ENCODE measurements at places on chromosomes 11 and 22.

- DNase-seq: no peak
These were observed 321.1 kb downstream of the TENM4 start for GRCh38 chr11:79119491-79120284.

- DNase-seq: no peak
These were observed 80.5 kb downstream of the PDHX start for GRCh38 chr11:34996958-34997357.

DNA sequence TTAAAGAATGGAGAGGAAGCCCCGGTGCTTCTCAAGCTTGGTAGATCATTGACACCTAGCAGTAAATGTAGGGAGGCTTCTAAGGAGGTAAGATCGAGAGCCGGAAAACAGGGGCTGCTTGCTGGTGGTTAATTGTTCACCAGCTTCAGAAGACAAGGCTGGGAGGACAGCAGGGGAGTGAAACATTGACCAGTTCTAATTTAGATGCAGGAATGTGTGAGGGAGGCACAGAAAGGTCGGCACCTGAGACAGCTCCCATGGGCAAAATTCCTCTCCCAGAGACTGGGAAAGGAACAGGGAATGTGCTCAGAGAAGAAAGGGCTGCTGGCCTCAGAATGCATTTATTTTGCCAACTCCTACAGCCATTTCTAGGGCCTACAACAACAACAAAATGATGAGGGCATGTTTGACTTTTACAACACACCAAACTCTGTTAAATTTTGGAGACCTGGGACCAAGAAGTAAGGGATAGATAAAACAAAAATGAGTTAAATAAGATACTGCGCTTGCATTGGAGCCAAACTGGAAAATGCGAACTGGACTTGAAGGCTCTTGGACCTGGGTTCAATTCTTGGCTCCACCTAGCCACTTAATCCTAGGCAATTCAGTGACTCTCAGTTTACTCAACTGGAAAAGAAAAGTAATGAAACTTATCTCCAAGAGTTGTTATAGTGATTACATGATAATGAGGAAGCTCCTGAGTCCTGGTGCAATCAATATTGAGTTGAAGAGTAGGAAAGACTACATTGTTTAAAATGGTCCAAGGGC, 31.0 kb downstream of the FZD4 start:
- no peak for DNase-seq

DNA sequence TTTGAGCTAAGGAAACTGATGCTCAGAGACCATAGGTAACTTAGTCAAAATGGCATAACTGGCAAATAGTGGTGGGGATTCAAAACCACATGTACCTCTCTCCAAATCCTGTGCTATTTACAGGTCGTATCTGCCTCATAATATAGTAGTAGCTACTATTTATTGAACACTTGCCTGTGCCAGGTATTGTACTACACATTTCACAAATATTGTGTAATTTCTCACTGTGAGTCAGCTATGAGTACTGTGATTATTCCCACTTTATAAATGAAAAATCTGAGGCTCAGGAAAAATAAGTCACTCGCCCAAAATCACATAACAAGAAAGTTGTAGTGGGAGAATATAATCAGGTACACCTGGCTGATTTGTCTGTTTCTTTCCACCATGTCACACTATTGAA, 199.8 kb upstream of the FAT3 start:
- DNase-seq: no peak

All from astrocyte of the spinal cord (primary cell).